RCC 7860 (cell line): ENCODE measurements at places on chromosomes 1 and 21.

DNA sequence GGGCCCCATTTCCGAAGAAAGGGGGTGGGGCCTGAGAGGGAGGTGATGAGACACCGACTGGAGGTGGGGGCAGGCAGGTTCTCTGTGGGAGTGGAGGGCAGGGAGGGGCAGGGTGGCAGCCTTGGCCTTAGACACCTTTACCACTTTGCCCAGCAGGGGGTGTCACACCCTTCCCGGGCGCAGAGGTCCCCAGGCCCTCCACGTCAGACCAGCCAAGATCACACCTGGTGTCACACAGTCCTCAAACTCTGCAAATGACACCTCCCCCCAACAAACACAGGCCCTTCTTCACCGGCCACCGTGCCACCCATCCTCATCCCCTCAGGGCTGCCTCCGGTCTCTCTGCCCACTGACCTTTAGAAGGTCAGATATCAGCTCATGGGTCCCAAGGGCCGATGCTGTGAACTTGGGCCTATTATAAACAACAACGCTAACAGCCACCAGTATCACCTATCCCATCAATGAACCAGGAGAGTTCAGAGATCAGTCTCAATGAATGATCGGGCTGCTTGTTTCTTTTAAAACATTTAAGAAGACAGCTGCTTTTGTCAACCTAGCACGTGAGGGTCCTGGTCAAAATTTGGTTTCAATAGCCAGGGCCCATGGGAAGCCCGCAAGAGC is 103.9 kb downstream of the CASZ1 start:
- peak; percentile 17 for DNase-seq

GRCh38 chr21:42307106-42307505 is 8.1 kb downstream of the TFF3 start:
- DNase-seq = no peak

DNA sequence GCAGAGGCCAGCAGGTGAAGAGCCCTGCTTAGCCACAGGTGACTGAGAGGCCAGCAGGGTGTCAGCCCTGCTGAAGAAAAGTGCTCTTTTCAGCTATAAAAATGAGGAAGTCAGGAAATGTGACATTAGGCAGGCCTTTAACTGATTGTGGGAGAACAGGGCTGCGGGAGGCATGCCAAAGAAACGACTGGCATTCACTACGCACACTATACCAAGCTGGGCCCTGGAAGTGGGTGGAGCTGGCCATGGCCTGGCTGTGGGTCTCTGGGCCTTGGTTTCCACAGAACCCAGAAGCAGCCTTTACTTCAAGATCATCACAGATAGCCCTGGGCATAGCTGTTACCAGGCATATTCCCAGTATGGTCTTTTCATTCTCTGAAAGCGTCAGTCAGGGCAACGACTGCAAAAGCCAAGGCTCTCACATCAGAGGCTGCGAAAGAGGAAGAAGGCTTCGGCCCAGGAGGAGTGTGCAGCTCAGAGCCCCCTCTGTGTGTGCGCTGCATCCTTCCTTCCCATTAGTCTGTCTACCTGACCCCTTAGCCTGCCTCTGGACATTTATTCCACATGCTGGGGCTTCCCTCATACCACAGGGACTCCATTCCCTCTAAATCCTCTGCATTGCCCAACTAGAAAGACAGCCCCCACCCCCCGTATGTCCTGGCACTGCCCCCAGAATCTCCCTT is 14.3 kb downstream of the SLC2A1 start:
- DNase-seq = peak; percentile 60

- no peak for DNase-seq
These were observed 37.8 kb upstream of the ETV3 start for GRCh38 chr1:157176016-157176415.

DNA sequence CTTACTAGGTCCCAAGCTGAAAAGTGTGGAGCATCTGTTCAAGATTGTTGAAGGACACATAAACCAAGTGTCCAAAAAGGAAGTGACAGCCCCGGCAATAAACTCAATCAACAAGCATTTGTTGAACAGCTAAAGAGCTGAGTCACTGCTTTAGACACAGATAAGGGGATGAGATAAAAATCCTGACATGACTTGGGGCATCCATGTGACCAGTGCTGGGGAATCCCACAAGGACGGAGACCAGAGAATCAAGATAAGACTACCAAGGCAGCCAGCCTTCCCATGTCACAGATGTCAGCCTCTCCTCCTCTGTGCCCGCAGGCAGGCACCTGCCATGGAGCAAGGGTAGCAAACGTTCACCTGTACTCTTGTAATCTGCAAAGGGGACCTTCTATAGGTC is 118.6 kb upstream of the KAZN start:
- peak; percentile 86 for DNase-seq

GRCh38 chr1:27136236-27136551 is 18.7 kb downstream of the SLC9A1 start:
- DNase-seq = peak; percentile 39

GRCh38 chr1:160451119-160451858 is 50.9 kb downstream of the VANGL2 start:
- no peak for DNase-seq

DNA sequence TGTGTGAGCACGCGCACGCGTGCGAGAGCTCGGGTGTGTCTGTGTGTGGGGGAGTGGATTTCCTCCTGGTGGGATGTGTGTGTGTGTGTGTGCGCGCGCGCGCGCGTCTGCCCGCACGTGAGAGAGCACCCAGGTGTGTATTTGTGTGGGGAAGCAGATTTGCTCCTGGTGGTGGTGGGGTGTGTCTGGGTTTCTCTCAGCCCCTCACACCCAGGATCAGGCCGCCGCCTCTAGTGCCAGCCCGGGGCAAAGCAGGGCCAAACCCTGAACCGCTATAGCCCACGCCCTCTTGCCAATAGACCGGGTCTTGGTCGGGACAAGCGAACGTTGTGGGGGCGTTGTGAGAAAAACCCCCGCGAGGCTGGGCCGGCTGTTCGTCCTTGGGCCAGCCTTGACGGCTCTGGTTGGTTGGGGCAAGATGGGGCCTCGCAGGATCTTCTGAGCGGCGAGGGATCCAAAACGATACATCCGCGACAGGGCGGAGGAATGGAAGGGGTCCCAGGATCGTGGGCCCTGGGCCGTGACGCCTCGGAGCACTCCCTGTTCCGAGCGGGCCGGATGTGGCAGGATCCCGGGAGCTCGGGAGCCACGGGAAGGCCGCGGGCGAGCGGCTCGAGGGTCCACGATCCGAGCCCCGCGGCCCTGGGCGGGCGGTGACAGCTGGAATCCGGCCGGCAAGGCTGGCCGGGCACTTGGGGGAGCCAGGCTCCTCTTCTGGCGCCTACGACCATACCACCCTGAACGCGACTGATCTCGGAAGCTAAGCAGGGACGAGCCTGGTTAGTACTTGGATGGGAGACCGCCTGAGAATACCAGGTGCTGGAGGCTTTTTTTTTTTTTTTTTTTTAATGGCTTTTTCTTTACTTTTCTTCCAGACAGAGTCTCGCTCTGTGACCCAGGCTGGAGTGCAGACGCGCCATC is 68.2 kb downstream of the RNF187 start:
- DNase-seq = no peak

GRCh38 chr1:112698366-112699310 is 8.3 kb downstream of the RHOC start:
- DNase-seq = no peak

DNA sequence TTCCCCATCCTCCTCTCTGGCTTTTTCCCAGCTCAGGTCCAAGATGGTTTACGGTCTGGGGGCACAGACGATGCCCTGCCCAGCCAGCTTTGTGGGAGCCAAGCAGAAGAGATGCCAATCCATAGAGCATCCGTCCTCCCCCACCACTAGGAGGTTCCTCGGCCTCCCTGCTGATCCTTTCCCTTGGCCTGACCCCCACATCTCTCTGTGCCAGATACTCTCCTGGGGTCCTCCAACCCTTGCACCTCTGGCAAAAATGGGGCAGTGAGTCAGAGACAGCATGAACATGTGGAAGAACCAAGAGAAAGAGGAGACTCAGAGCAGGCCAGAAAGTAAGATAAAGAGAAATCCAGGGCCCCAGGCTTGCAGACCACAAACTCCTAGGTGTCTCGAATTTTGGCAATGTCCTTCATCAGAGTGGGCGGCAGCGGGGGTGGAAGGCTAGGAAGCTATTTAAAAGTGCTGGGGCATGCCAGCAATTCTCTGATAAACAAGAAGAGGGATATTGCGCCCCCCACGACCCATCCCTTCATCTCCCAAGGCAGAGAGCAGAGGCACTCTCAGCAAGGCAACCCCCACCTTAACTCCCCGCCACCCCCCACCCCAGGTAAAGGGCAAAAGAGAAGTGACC is 11.4 kb downstream of the BLACAT1 start:
- no peak for DNase-seq

GRCh38 chr1:232900818-232901217 is 49.6 kb upstream of the NTPCR start:
- DNase-seq = no peak

- DNase-seq = no peak
These were observed 38.7 kb upstream of the CNTN2 start for GRCh38 chr1:205004351-205004750.

DNA sequence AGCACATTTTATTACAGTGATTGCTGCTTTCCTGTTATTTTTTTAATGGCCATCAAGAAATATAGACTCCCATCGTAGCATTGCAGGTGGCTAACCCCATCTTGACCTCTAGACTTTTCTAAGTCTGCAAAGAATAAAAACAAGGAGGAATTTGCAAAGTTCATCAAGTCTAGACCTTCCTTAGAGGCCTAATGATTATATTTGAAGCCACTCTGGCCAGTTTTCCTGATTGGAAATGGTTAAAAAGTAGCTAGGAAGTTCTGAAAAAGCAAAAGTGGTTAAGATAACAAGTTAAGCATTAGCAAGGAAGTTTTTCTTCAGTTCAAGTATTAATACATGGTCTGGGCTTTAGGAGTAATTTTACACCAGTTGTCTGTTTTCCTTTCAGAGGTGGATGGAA is 16.7 kb upstream of the KCNJ15 start:
- DNase-seq = peak; percentile 31

GRCh38 chr1:29090937-29091618 is 32.6 kb downstream of the TMEM200B start:
- DNase-seq = no peak

- DNase-seq = peak; percentile 56
These were observed 372.1 kb upstream of the B3GALT2 start for GRCh38 chr1:193558491-193559028.

GRCh38 chr1:163397451-163398200 is 75.9 kb downstream of the NUF2 start:
- DNase-seq = no peak

DNA sequence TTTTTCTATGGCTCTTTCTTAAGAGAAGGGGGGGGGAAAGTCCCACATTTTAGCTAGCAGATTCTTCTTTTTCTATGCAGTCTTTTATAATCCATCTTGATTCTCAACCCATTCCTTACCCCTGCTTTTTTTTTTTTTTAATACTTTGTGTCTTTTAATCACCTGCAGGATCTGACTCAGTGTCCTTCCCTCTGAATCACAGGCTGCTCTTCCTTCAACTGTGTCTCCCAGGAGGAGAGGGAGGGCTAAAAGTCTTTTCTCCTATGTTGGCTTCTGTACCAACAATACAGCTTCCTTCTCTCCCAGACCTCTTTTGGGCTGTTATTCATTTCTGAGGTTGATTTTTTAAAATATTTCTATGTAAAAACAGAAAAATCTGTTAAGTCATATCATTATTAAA is 686.2 kb downstream of the ADGRL2 start:
- no peak for DNase-seq

GRCh38 chr21:31873275-31873695 is 465 bp downstream of the HUNK start:
- no peak for DNase-seq

DNA sequence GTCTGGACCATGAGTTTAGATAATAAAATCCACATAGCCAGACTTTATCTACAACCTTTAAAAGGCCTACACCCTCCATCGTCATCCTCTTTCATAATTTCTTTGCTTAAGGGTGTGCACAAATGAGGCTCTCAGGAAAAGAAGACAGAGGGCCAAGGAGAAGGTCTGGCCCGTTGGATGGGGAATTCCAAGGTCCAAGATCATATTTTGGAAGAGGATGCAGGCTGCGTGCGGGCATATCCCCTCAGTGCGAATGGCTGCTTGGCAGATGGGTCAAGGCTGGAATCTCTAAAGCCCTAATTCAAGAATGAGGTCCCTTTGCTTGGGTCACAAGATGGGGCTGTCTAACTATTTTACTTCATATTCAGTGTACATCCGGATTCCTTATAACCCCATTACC is 782.2 kb upstream of the NCAM2 start:
- DNase-seq = no peak

DNA sequence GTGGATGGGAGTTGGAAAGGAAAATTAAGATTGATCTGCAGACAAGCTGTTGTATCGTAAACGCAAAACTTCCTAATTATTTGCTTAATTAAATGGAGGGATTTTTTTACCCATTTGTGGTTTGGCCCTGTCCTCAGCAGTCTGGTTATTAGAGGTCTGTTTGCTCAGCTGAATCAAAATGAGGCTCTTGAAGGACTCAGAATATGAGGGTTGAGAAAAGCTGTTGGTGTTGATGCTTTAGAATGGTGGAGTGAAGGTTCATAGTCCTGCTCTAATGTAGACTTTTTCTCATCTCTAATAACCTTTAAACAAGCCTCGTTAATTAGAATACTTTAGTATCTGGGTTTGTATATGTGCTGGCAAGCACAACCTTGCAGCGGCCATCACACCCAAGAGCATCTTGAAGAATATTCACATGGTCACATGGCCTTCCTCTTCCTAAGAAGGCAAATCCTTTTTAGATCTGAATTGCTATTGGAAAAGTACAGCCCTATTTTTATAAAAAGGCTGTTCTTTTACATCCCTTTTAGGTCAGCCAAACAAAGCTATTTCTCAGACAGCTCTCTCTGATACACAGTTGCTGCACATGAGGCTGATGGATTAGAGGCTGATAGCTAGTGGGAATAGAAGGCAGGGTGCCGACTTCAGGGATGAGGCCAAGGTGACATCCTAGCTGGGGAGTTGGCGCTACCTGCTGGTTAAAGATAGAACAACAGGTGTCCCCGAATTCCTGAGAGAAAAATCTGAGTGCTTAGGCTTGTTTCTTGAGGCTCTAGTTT is 53.8 kb downstream of the MACF1 start:
- DNase-seq = peak; percentile 59

DNA sequence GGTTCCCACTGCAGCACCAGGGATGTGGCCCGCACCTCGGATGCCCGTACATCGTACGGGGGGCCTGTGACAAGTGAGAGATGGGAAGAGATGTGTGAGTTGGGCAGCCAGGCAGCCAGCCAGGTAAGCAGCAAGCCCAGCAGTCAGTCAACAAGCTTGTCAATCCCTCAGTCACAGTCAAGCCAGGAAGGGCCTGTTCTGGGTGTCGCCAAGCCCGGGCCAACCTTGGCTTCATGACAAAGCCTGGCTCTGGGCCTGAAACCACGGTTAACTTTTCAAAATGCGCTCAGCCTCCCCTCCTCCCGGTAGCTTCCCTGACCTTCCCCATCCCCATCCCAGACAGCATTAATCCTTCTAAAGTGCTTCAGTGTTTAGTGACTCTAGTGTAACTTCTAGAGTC is 31.8 kb downstream of the MYOM3 start:
- DNase-seq = no peak

GRCh38 chr1:64848803-64849202 is 103.9 kb downstream of the RAVER2 start:
- no peak for DNase-seq

GRCh38 chr1:21264898-21265297 is 25.4 kb downstream of the ECE1 start:
- no peak for DNase-seq

- no peak for DNase-seq
These were observed 115.7 kb downstream of the GRIK3 start for GRCh38 chr1:36918604-36919003.
